NK-92 treated with Interleukin-12 subunit alpha and Interleukin-12 subunit beta, amount 100 ng/mL, for 24 hours (cell line): ENCODE measurements at places on chromosomes 12 and 14.

- no peak for DNase-seq
Observed at GRCh38 chr12:22366181-22366580, 31.7 kb upstream of the ST8SIA1 start.

GRCh38 chr12:107619831-107620230 is 65.8 kb upstream of the PWP1 start:
- no peak for DNase-seq

DNA sequence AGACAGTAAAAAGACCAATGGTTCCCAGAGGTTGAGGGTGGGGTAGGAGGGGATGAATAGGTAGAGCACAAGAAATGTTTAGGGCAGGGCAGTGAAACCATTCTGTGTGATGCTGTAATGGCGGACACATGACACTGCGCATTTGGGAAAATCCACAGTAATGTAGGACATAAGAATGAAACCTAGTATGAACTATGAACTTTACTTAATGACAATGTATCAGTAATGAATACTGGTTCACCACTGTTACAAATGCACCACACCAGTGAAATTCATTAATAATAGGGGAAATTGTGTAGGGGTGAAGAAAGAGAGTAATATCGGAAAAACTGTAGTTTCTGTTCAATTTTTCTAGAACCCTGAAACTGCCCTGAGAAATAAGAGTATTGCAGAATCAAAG is 5.6 kb downstream of the ERH start:
- no peak for DNase-seq

DNA sequence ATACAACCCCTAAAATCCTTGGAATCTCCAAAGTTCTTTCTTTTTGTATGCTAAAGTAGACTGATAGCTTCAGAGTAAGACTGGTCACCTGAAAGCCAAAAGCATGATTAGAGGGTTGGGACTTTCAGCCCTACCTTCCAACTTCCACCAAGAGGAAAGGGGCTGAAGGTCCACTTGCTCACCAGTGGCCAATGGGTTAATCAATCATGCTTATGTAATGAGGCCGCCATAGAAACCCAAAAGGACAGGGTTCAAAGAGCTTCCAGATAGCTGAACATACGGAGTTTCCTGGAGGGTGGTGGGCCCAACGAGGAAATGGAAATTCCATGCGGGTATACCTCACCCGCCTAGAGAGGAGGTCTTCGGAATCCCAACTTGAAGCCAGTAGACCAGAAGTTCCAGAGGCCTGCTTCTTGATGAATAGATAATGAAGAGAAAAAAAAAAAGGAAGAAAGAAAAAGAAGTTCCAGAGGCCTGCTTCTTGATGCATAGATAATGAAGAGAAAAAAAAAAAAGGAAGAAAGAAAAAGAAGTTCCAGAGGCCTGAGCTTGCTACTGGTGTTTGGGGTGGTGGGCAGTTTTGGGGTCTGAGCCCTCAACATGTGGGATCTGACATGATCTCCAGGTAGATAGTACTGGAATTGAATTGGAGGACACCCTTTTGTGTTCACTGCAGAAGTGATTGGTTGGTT is 11.2 kb upstream of the BTG1 start:
- no peak for DNase-seq

- DNase-seq = no peak
Observed at GRCh38 chr14:99651953-99652746, 7.2 kb downstream of the HHIPL1 start.

DNA sequence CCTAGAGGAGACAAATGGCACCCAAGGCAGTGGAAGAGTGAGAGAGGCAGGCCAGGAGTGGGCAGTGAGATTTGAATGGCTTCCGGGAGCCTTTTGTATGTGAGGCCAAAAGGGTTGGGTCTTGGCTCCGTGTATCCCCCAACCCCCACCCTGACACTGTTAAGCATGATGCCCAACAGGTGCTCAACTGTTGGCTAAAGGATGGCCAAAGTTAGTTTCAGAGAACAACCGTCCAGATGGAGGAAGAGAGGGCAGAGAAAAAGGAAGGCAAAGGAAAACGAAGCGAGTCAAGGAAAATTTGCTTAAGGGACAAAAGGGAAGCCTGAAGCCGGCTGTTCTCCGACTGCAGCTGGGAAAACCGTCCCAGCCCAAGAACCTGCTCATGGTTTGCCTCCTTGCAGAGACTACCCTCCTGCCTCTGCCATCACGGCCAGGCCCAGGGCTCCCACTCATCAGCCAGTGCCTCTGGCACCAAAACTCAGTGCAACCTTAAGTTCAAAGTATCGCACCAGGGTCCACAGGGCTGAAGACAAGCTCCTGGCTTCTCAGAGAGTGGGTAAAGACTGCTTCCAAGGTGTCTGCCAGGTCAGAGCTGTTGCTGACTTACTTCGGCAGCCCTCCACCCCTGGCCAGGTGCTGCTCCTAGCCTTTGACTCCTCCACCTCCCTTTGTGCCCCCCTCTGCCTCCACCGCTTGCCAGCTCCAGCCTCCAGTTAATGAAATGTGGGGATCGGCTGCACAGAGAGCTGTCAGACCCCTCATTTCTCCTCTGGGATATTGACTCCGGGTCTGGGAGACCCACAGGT is 4.2 kb upstream of the C1QL4 start:
- DNase-seq = no peak

DNA sequence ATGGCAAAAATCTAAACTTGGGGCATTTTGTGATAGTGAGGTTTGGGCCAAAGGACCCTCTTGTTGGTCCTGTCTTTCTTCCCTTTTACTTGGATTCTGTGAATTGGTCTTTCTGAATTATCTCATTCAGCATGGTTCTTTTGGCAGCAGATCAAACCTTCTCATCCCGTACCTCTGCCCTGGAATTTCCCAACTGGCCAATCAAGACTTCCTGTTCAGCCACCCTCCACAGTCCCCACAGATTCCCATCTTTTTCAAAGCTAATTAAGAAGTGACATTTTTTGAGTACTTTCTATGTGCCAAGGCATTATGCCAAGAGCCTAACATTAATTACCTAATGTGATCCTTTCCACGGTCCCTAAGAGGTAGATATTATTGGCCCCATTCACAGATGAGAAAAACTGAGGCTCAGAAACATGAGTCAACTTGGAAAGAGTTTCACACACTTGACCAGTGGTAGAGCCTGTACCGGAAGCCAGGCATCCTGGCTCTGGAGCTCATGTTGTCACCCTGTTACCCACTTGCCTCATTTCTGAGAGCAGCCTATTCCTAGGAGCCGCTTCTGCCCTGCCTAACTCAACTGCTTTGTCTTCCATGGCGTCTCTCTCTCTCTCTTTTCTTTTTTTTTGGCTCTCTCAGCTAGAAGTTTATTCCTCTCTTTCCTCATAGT is 135.9 kb downstream of the C12orf75 start:
- no peak for DNase-seq

- DNase-seq = no peak
Observed at GRCh38 chr12:10111451-10111850, 12.7 kb upstream of the CLEC1A start.

DNA sequence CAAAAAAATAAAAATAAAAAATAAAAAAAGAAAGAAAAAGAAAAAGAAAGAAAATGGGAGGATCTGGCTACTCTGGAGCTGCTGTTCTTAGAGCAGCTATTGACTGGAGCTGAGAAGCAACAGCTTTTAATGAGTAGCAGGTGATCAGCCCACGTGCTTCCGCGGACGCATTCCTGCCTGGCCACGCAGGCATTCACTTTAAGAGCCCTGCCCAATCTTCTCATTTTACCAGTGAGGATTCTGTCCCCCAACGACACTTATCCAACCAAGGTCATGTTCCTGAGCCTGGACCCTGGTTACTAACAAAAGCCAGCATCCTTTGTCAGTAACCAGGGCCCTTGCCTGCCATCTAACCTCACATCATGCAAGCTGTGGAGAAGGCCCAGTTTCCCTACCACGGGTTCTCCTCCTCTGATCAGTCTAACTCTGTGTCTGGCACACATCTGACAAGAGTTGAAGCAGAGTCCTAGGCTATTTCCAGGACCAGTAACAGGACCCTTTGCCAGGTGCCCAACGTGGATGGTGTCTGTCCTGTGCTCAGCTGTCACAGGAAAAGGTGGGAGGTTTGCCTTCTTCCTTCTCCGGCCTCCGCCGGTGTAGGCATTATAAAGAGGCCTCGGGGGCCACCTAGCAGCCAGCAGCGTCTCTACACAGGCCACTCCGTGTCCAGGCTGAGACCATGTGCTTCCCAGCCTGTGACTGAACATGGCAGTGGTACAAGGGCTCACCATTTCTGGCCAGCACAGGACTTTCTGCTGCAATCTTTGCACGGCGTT is 60.9 kb upstream of the GPATCH2L start:
- no peak for DNase-seq

- peak; percentile 5 for DNase-seq
Observed at GRCh38 chr12:13362260-13362841, 165.8 kb downstream of the EMP1 start.

DNA sequence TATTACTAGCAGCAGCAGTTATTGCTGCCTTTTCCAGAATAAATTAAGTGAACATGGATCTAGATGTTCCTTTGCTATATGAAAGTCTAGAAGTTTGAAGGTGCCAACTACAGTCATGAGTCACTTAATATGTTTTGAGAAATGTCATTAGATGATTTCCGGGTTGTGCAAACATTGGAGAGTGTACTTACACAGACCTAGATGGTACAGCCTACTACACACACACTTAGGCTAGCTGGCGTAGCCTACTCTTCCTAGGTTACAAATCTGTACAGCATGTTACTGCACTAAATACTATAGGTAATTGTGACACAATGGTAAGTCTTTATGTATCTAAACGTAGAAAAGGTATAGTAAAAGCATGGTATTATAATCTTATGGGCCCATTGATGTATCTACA is 368.1 kb downstream of the PDZRN4 start:
- DNase-seq = no peak

DNA sequence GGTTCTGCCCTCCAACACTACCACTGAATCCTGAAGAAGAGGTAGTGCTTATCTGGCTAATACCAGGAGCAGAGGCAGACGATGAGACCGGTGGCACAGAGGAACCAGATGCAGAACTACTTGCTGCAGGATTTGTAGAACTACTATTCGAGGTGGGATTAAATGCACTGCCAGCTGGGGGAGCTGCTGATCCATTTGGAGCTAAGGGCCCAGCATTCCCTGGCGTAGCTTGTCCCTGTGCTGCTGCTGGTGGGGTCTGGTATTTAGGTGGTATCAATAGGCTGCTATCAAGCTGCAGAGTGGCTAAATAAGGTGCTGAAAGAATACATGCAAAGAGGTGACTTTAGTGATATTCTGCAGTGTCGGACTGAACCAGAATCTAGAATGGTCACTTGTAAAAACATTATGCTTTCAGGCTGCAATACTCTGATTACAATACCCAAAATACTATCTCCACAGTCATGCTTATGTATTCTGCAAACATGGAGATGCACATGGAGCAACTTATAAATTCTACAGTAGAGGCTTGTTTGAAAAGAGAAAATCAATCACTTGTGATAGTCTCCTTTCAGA is 294.2 kb downstream of the MED13L start:
- DNase-seq = no peak

DNA sequence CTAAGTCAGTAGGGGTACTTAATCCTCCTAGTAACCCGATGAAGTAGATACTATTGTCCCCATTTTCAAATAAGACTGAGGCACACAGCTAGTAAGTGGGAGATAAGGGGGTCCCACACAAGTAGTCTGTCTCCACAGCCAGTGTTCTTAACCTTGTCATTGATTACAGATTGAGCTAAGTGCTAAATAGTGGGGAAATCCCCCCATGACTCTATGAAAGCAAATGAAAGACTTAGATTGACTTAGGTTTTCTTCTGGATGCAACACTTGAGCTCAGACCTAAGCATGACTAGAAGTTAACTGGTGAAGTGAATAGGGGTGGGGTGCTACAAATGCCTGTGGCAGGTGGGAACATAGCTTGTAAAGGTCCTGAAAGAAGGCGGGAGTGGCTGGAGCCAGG is 73.8 kb downstream of the SYNE2 start:
- no peak for DNase-seq

DNA sequence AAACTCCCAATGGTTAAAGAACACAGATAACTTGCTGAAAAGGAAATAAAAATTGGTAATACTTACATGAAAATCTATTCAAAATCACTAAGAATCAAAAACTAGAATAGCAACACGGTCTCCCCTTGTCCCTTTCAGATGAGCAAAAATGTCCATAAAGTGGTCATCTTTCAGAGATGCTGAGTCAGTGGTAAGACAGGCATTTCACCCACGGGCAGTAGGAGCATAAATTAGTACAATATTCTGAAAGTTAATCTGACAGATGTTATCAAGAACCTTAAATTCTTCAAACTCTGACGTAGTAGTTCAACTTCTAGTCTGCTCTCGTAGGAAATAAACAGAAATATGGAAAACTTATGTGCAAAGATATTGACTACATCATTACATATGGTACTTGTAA is 33.1 kb upstream of the GNPNAT1 start:
- no peak for DNase-seq

GRCh38 chr12:95522692-95523091 is 28.6 kb downstream of the USP44 start:
- no peak for DNase-seq
